ENCODE measurements at places on chromosomes 7 and 10.

GRCh38 chr10:13453896-13454295, 74.9 kb downstream of the BEND7 start:
- no peak for DNase-seq

DNA sequence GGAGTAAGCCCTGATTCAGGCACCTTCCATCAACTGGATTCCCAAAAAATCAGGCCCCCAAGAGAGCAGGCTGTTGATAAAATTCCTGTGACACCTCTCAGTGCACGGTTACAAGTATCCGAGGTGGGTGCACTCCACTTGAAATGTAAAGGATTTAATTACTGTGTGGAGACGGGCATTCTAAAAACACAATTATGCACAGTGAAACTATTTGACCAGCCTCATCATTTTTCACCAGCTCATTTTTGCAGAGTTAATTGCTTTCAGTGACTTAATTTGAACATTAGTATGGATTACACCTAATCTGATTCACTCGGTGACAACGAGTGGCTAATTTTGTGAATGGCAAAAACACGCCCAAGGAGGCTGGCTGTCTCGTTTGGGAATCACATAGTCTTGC, 2.3 kb downstream of the FOXL3 start:
- DNase-seq, result no peak

GRCh38 chr10:122490268-122490667, 28.9 kb downstream of the HTRA1 start:
- no peak for DNase-seq

DNA sequence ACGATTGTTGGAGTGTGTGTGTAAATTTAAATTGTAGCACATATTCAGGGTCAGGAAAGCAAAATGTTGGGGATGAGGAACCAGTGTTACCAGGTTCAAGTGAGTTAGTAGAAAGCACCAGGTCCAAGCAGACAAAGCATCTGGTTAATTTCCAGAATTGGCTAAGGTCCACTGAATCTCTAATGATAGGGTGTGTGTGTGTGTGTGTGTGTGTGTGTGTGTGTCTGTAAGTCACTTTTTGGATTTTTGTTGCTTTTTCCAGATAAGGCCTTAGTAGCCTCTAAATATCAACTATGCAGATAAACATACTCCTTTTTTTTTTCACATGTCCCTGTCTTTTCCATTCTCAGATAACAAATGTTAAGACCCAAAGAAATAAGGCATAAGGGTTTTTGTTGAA, 36.6 kb upstream of the FMC1 start:
- no peak for DNase-seq
